ENCODE measurements at places on chromosomes 1 and 21. TPM values are rescaled to one million over a fixed set of nuclear protein-coding genes. Genes with fewer than 3 reads are reported as not detected.
A peak's percentile ranks its signal among the peaks of the same experiment; 100 is the strongest.

GPR37L1 gene
- total RNA-seq: not detected

- no peak for DNase-seq
These were observed 8.2 kb downstream of the ACTA1 start for GRCh38 chr1:229425564-229426159.

GRCh38 chr1:147062956-147063355, 109.3 kb downstream of the PRKAB2 start:
- no peak for DNase-seq

BRDT gene
- total RNA-seq: not detected

- peak; percentile 32 for DNase-seq
These were observed 210.0 kb downstream of the GABPA start for GRCh38 chr21:25944672-25945213.

SLC6A17 gene
- 0.54 TPM for total RNA-seq
